ENCODE measurements at places on chromosomes 11 and 22. TPM values are rescaled to one million over a fixed set of nuclear protein-coding genes. Genes with fewer than 3 reads are reported as not detected.

DNA sequence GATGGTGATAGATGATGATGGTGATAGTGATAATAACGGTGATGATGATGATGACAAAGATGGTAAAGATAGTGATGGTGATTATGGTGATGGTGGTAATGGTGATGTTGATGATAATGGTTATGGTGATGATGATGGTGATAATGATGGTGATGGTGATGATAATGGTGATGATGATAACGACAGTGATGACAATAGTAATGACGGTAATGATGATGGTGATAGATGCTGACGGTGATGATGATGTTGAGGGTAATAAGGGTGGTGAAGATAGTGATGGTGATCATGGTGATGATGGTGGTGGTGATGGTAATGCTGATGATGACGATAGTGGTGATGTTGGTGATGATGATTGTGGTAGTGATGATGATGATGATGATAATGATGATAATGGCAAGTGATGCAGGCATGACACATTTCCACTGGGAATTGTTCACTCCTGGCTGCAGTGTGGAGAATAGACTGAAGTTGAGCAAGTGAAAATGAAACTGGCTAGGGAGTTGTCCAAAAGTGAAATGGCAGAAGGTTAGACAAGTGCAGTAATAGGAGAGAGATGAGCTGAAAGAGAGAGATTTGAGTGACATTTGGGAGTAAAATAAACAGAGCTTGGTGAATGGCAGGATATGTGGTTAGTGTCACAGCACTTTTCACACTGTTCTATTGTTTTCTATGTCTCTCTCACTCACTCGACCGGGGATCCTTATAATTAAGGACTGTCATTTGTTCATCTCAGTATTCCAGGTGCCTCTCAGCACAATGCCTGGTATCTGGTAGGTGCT is 992.5 kb downstream of the OPCML start:
- no peak for DNase-seq

GRCh38 chr11:82038154-82038553 is 695.5 kb downstream of the FAM181B start:
- DNase-seq: no peak

DNA sequence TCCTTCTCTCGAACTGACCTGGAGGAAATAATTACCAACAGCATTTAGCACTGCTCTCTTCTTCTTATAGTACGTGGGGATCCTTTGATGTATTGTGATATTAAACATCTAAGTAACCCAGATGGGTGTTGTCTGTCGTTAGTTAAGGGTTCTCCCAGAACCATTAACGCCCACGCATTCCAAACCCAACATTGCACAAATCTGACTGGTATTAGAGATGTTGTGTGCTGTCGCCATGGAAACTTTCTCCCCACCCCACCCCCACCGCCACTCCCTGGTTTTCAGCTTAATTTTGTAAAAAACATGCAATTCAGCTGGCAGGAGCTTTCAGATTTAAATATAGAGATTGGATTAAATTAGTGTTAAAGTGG is 1495.2 kb downstream of the TBC1D22A start:
- DNase-seq: no peak

DNA sequence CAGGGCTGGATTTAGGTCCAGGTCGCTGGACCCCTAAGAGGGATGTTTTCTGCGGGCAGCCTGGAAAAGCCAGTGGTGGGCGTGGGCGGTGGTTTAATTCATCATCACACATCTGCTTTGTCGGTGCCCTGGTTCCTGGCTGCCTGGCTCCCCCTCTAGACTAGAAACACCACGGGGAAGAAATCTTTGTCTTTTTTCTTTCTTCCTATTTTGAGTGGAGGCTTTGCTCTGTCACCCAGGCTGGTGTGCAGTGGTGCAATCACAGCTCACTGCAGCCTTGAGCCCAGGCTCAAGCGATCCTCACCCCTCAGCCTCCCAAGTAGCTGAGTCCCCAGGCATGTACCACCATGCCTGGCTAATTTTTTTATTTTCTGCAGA is 86.6 kb upstream of the LINC01488 start:
- no peak for DNase-seq

- peak; percentile 84 for DNase-seq
These were observed 5.6 kb upstream of the SH3BP1 start for GRCh38 chr22:37633625-37634416.

- DNase-seq: peak; percentile 81
These were observed 25.0 kb upstream of the SUSD2 start for GRCh38 chr22:24156141-24156912.

DNA sequence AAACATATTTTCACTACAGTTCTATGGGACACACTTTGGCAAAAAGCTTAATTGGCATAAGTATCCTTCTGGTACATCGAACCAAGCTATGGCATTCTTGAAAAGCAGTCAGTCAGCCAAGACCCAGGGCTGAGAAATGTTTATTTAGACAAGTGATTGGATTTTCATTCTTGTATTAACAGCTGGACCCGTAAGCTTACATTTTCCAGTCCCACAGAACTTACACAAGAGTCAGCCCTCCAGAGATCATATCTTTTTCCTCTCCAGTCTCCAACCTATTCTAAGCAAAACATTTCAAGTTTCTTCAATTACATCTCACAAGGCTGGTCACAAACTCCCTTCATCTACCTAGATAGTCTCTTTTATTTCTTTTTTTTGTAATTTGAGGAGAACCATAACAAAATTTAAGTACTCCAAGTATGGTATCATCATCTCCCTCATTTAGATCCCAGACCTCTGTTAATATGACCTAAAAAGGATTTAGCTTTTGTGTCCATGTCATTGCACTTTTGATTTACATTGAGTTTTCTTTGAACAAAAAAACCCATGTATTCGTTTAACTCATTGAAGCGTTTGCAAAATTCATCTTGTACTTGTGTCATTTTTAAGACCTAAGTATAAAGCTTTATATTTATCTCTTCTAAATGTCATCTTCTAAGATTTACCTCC is 67.9 kb upstream of the GRK3 start:
- no peak for DNase-seq

- no peak for DNase-seq
These were observed 159.9 kb downstream of the FBXO7 start for GRCh38 chr22:32634421-32634981.

DNA sequence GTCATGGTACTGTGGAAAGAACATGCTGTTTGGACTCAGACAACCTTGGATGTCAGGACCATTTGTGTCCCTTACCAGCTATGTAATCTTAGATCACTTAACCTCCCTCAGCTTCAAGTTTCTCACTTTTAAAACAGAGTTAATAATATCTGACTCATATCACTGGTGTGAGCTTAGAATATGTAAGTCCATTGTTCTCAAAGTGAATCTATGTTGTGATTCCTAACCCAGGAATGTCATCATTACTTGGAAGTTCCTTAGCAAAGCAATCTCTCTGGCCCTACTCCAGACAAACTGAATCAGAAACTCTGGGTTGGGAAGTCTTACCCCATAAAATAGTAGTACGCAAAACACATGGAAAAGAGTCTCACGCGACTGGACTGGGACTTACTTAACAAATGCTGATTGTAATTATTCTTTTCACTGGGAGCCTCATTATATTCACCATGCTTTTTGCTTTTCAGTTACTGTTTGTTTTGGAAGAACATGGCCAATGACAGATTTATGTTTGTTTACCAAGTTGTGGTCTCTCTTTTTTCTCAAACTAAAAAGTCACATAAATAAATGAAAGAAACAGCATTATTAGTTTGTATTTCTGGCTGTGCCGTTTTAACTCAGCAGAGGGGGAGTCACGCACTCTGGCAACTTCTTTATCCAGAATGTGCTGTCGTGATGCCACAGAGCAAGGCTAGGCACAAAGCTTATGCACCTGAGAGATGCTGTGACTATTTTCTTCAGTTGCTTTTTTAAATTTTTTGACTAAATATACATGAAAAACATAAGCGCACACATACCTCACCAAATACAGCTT is 217.7 kb upstream of the CTSC start:
- DNase-seq: no peak

GRCh38 chr11:29256580-29256979 is 760.2 kb downstream of the KCNA4 start:
- peak; percentile 42 for DNase-seq

DNA sequence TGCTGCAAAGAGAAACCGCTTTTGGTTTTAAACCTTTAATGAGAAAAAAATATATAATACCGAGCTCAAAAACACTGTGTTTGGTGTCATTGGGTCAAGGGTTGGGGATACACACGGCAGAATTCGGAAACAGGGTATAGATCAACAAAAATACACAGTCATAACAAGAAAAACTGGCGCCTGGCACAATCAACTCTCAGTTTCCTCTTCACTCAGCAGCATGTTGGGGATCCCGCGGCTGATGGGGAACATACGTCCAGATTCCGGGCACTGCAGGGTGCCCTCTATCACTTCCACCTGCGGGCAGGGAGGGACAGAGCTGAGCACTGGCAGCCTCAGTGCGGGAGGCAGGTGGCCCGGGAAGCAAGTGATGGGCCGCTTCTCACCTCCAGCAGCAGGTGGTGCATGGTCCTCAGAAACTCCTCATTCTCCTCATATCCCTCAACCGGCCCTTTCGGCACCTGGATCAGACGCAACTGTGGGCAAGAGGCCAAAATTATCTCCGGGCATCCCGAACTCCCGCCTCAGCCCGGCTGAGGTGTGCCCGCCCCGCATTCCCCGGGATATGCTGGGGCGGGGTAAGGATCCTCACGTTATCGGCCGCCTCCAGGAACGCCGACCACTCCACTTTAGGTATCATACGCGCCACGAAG is 561 bp downstream of the TRMT112 start:
- peak; percentile 78 for DNase-seq

Gene CNTN5
- total RNA-seq: not detected

Gene GRAMD4
- 29.0 TPM for total RNA-seq

Gene C22orf15
- total RNA-seq: not detected

Gene ENTHD1
- total RNA-seq: not detected

Gene TTC36
- not detected for total RNA-seq

Gene MS4A2
- total RNA-seq: not detected

Measured in Karpas-422 (cell line).